Anterior cingulate cortex (tissue), 58 donors: ENCODE measurements at places on chromosomes 2 and 18.

DNA sequence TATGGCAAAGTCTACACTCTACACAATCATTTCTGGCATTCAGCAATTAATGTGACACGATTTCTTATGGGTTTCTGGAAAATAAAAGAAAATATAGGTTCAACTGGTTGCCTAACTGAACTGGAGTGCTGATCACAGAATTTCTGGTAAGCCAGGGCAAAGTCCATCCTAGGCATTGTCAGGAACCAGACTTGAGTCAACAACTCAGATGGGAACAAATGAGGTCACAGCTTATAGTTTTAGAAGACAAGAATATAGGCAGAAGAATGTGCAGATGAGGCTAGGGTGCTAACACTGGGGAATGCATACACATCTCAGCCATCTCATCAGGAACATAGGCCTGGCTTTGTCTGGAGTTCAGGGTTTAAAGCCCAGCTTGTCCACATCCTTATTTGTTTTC lies 317.2 kb upstream of the ID2 start:
- no peak for DNase-seq

DNA sequence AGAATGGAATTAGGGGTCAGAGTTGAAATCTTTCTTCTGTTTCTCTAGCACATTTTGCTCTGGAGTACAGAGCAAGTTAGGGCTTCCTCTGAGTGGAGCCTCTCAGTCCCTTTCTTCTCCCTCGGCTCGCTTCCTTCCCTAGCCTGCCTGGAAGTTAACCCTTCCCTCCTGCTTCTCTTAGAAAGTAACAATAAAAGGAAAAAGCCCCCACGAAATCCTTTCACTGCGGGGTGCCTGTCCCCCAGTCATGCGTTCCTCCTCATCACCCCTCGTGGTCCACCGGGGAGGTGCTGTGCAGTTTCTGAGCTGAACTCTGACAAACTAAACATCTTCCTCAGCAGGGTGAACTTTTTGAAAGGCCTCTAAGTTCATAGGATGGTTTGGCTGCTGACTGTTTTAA lies 2.0 kb downstream of the IGFBP2 start:
- no peak for DNase-seq

GRCh38 chr2:23420091-23420839 lies 35.3 kb downstream of the KLHL29 start:
- DNase-seq, result no peak

DNA sequence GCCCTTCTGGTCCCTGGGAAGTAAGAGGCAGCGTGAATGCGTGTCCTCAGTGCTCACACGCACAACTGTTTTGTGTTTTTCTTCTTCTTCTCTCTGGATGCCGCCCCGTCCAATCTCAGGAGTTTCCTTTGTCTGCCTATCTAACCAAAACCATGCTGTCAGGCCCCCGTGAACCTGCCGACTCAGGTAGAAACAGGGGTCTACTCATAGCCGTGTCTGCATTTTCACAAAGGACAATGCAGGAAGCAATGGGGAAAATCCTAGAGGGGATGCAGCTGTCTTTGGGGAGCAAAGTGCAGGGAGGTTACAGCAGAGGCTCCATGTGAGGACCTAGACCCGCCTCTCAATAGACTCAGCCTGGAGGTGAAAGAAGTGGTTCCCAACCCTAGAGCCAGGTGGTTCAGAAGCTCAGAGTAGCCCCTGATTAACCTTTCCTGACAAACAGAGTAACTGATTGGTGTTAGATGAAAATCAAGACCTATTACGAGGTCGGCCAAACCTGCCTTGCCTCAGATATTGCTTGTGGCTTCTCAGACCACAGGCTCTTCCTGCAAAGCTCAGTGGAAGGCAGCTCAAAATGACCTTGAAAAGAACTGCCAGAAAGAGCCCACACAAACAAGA lies 49.3 kb downstream of the CD226 start:
- DNase-seq, result no peak

GRCh38 chr2:209368914-209369313 lies 54.9 kb upstream of the MAP2 start:
- no peak for DNase-seq
